ENCODE measurements at places on chromosomes 3 and 15.
A peak's percentile ranks its signal among the peaks of the same experiment; 100 is the strongest.

DNA sequence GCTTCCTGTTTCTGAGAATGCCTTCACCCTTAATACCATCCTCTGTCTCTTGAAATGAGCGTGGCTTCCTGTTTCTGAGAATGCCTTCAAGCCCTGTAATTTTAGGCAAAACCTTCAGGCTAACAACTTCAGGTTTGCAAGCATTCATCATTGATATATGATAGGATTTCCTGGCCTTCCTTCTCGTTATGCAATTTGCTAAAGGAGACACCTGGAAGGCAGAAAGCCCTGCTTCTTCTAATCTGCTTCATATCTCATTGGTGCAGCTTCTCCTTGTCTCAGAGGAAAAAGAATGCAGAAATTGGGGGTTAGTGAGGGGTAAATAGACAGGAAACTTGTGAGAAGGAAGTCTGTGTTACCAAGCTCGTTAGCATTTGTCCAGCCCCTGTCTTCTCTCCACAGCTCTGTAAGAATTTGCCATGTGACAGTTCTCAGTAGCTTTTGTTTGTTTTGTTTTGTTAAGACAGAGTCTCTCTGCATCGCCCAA, 7.3 kb downstream of the ARL6IP5 start:
- DNase-seq: no peak

DNA sequence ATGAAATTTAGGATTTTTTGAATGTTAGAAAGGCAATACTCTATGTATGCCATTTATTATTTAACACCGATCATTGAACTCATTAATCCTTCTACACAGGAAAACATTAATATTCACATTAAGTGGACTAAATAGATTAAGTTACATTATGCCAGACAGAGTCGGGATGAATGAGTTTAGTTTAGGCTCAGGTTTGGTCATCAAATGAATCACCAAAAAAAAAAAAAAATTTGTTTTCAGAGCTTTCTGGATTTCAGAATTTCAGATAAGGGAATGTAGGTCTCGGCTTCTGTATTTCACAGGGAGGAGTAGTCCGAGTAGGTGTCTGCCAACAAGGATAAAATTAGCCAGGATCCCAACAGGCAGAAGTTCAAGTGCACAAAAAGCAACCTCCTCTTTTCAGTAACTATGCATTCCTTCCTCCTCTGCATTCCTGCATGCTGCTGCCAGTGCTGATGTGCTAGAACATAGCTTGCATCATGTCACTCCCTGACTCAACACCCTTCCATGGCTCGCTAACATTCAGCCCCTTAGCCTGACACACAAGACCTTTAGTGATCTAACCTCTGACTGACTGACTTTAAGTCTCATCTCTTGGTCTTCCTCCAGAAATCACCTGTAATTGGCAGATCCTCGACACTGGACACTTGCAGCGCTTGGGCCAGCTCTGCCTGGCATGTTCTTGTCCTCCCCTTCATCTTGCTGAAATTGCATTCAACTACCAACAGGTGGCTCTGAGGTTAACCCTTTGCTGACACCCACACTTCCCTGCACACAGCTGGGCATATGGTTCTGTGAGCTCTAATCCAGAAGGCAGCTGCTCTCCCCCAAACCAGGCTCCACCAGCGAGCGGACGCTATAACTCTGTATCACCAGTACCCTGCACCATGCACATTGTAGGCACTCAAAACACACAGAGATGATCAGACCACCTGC, 145.4 kb upstream of the PROK2 start:
- DNase-seq: peak; percentile 12

GRCh38 chr3:20912406-20912805, 726.4 kb upstream of the SGO1 start:
- no peak for DNase-seq

GRCh38 chr3:111851511-111851954, 7.5 kb upstream of the PHLDB2 start:
- DNase-seq: no peak

DNA sequence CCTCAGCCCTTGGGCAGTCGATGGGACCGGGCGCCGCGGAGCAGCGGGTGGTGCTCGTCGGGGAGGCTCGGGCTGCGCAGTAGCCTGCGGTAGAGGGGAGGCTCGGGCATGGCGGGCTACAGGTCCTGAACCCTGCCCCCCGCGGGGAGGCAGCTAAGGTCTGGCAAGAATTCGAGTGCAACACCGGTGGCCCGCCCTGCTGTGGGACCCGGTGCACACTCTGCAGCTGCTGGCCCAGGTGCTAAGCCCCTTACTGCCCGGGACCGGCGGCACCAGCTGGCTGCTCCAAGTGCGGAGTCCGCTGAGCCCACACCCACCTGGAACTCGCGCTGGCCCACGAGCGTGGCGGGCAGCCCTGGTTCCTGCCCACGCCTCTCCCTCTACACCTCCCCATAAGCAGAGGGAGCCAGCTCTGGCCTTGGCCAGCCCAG, 377.7 kb upstream of the RBMS3 start:
- no peak for DNase-seq

DNA sequence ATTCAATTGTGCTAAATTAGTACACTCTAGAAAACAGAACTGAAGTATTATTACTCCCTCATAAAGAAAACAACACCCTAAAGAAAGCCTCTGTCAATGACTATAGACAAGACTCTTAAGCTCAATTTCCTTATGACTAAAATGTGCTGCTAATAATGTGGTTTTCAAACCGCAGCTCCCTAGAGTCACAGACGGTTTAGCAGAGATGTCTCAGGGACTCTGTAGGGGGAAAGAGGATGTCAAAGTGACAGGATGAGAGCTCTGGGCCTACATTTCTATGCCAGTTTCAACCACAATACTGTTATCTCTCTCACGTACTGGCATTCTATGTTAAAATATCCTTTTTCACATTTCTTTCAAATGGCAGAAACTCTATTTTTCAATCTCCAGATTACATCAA, 37.6 kb upstream of the WDR49 start:
- peak; percentile 11 for DNase-seq

- no peak for DNase-seq
These were observed 835 bp downstream of the ARIH2 start for GRCh38 chr3:48919215-48920138.

DNA sequence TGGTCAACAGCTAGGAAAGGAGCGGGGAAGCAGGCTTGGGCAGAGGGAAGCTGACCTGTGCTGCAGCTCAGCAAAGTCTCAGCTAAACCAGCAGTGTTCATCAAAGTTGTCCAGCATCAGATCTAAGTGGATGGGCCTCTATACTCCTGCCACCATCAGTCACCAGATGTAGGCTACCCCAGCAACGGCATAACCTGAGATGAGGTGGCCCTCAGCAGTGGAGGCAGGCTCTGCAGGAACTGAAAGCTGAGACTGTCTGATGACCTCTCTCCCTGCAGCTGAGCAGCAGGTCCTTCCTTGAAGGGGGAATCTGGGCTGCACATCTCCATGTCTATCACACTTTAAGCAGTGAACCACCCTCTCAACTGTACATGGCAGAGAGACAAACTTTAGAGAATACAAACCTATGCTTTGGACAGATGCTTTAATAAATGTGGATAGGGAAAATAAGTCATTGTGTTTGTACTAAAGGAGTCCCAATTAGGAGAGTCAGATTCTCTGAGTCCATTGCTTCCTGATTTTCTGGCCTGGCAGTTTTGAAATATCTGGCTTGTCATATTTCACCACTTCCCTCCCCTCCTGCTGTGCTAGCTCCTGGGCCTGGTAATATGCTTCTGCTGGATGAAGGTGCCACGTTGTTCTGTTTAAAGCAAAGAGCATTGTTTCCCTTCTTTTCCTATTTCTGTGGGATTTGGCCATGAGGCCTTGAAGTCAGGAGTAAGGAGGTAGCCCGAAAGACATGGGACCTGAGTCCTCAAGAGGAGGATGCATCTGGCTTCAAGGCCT, 11.1 kb upstream of the PSTPIP1 start:
- DNase-seq: no peak

- no peak for DNase-seq
These were observed 299.5 kb downstream of the CADM2 start for GRCh38 chr3:85258326-85258725.

GRCh38 chr3:195052939-195053338, 218.0 kb downstream of the XXYLT1 start:
- DNase-seq: no peak
